Thymus (tissue), 14 donors: ENCODE measurements at places on chromosomes 2 and 18. TPM values are rescaled to one million over a fixed set of nuclear protein-coding genes. Genes with fewer than 3 reads are reported as not detected.

DNA sequence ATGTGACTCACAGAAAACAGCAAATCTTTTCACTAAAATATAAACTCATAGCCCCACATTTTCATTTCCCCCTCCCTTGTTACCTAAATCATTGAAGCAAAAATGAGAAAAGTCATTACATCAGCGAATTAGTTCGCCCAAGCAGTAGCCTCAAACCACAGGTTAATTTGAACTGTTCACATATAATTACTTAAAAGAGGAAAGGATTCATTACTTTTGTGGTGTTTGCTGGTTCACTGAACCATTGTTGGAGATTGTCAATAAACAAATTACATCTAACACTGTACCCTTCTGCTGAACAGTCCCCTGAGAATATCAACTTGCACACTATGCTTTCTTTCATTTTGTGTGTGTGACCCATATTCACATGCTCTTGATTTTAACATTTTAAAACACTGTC, 238.7 kb downstream of the ERBB4 start:
- no peak for DNase-seq

DNA sequence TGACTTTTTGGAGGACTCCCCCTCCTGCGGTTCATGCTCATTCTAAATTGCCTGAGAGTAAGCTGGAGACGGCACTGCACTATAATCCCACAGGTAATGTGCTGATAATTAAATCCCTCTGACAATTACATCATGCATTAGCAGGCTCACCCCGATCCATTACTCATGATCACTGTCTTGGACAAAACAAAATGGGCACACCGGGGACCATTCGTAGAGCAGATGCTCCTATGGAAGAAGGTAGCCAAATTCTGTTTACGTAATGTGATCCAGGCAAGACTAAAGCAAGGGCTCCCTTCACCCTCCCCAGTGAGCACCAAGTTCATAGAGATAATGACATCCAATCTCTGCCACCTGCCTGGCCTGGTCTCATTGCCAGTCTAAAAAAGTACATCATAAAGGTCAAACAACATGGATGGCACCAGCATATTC, 657.1 kb upstream of the SOX11 start:
- no peak for DNase-seq

The RAB11FIP5 gene
- 3.8 TPM for polyA plus RNA-seq

GRCh38 chr2:96528006-96528699, 8.4 kb upstream of the ARID5A start:
- no peak for DNase-seq

- DNase-seq: no peak
Measured at GRCh38 chr2:60796573-60797509, 40.8 kb downstream of the PAPOLG start.

The NCKAP5 gene
- polyA plus RNA-seq: 1.9 TPM

The NDUFAF7 gene
- 26.9 TPM for polyA plus RNA-seq

The GPR45 gene
- polyA plus RNA-seq: 0.02 TPM

GRCh38 chr2:53505826-53506225, 261.8 kb upstream of the CHAC2 start:
- DNase-seq: no peak

- DNase-seq: peak; percentile 13
Measured at GRCh38 chr2:58466804-58467203, 225.7 kb upstream of the FANCL start.

The RESP18 gene
- polyA plus RNA-seq: 0.07 TPM

DNA sequence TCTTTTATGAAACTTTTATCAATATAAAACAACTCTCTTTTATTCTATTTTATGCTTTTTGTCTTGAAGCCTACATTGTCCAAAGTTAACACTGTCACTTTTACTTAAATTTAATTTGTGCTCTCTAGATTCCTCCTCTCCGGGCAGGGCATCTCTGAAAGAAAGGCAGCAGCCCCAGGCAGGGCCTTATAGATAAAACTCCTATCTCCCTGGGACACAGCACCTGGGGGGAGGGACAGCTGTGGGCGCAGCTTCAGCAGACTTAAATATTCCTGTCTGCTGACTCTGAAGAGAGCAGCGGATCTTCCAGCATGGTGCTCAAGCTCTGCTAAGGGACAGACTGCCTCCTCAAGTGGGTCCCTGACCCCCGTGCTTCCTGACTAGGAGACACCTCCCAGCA, 447.7 kb upstream of the FANCL start:
- DNase-seq: no peak

- no peak for DNase-seq
Measured at GRCh38 chr2:183490914-183491313, 366.7 kb downstream of the NUP35 start.
